LoVo (cell line): ENCODE measurements at places on chromosomes 1 and 21.

GRCh38 chr1:19206947-19207346 is 3.1 kb downstream of the UBR4 start:
- no peak for DNase-seq

- DNase-seq: no peak
Observed at GRCh38 chr21:25512095-25513081, 94.9 kb downstream of the MRPL39 start.

GRCh38 chr1:113118266-113118665 is 45.3 kb downstream of the LRIG2 start:
- no peak for DNase-seq

- no peak for DNase-seq
Observed at GRCh38 chr1:71357708-71358107, 276.9 kb upstream of the ZRANB2 start.

DNA sequence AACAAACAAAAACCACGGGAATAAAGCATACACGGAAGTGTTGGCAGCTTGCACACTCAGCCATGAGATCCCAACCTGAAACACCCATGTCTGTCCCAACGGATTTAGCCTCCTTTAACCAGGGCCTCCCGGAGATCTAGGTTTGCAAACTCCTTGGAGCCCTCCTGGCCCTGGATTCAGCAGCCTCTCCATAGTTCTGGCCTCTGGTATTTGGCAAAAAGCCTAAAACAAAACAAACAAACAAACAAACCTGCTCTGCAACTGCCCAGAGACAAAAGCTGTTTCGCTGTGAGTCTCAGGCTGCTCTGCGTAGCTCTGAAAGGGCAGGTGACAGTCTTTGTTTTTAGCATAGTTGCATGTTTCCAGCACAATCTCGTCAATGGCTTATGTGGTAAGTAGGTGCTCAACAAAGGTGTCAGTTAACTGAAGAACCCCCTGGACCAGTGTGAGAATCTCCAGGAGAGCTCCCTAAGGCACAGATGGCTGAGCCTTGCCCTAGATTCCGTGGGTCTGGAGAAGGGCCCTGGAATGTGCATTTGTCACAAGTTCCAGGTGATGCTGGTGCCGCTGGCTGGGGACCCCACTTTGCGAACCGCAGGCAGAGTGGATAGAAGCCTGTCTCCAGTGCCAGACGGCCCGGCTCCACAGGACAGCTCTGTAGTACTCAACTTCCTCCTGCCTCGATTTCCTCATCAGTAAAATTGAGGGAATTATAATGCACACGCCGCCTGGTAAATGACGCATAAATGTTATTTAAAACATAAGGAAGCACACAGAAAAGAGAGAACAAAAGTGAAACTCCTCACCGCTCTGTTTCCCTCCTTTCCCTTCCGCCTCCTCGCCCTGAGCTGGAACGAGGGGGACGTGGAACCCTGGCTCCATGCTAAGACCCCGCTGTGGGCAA is 86.2 kb downstream of the RIPK4 start:
- DNase-seq: peak; percentile 23

- no peak for DNase-seq
Observed at GRCh38 chr1:208461680-208462079, 217.5 kb upstream of the PLXNA2 start.

GRCh38 chr1:68307378-68307787 is 75.1 kb upstream of the WLS start:
- peak; percentile 15 for DNase-seq

GRCh38 chr1:67766141-67766978 is 66.9 kb downstream of the GNG12 start:
- DNase-seq: no peak

DNA sequence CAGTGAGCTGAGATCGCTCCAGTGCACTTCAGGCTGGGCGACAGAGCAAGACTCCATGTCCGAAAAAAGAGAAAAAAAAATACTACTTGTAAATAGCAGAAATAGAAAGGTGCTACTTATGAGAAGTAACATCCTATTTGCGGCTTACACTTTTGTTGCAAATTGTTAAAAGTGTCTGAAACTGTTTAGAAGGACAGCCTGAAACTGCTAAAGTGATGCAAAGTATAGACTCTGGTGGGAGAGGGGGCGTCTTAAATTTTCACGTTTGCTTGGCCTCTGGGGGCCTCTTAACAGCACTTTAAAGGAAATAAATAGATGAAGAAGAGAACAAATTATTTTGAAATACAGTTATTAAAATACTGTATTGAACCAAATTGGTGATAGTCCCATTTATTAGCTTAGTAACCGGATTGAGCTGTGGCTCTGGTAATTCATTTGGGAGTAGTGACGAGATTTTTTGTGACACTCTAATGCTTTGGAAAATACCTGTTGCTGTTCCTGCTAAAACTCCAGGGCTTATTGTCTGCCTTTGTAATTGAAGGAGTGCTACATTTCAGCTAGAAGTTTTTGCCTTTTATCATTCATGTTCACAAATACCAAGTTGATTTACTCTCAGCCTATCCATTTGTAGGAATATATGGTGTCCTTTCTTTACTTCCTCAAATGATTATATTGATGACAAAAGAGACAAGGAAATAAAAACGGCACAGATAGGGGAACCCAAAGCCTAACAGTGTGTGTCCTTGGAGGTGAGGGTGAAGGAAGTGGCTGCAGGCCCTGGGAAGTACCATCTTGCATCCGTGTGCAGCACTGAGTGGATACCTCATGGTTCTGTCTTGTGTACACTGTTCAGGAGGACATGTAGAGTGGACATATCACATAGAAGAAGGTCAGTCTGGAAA is 6.2 kb downstream of the PKNOX1 start:
- DNase-seq: no peak

DNA sequence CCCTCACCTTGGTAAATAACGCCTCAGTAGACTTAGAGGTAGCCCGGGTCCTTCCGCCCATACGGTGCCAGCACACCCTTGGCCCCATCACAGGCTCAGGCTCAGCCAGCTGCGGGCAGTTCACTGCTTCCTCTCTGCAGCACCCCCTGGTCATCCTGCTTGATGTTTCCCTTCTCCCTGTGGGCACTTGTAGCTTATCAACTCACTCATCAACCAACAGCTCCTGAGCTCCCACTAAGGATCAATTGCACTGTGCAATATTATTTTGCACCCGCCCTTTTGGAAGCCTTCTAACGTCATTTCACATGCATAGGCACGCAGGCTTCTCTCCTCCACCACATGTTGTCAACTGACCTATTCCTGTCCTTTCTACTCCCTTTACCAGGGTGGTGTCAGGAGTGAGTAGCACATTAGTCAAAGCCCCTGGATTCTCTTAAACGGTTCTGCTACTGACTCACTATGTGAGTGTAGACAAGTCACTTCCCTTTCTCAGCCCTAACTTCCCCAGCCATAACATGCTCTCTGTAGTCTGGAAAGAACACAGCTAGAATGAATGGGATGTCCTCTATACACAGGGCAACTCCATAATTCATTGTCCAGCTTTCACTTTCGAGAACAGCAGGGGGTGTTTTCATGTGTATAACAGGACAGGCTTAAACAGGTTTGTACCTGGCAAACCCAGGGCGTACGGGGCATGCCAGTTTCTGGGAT is 47.1 kb upstream of the IRF2BP2 start:
- peak; percentile 59 for DNase-seq

DNA sequence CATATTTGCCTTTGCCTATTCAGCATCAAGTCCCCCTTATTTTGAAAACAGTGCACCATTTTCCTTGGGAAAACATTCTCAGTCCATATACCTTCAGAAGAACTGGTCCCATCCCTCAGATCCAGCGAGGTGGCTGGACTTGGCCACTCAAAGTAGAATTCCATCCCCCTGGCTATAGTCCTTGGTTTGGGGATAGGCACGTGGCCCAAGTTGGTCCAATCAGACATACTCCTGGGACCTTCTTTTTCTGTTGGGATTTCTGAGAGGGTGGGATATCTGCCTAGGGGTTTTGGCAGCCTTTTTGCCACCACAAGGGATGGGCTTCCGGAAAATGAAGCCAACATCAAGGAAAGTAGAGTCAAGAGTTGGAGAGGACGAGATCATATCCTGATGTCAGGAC is 10.7 kb upstream of the MATN1 start:
- DNase-seq: no peak

- DNase-seq: no peak
Observed at GRCh38 chr1:83113652-83114051, 885.3 kb downstream of the TTLL7 start.
